ENCODE measurements at places on chromosomes 6 and 20.

DNA sequence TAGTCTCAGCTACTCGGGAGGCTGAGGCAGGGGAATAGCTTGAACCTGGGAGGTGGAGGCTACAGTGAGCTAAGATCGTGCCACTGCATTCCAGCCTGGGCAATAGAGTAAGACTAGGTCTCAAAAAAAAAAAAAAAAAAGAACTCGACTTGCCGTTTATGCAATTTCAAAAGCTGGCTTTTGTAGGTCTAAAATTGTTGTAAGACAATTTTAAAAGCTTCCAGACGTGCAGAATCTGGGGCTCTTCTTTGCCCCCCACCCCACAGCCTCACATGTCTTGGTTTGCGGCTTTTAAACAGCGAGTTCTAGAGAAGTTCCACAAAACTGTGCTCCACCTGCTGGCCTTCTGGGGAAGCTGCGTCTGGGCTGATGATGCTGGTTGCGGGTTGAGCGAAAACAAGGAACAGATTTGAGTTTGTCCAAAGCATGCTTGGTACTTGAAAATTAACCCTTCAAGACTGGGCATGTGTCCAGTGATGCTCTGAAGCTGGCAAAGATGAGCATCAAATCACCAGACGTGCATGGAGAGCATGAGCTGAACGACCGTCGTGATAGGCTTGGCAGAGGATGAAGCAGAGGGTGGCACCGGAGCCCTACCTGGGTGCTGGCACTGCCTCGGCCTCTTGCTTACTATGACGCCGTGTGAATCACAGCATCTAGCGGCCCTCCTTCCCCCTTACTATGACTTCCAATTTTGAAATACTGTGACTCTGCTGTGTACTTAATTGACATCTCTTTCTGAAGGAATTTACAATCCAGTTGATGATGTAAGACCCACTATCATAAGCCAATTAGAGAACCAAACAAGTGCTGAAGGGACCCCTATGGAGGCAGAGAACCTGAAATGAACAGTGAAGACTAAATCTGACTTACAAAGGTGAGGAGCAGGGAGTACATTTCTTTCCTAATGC is 171.4 kb downstream of the GMPR start:
- peak; percentile 24 for DNase-seq

- DNase-seq, result no peak
These were observed 368.5 kb downstream of the ZFAND3 start for GRCh38 chr6:38187811-38188590.

- no peak for DNase-seq
These were observed 38.0 kb downstream of the BFSP1 start for GRCh38 chr20:17493173-17493572.

DNA sequence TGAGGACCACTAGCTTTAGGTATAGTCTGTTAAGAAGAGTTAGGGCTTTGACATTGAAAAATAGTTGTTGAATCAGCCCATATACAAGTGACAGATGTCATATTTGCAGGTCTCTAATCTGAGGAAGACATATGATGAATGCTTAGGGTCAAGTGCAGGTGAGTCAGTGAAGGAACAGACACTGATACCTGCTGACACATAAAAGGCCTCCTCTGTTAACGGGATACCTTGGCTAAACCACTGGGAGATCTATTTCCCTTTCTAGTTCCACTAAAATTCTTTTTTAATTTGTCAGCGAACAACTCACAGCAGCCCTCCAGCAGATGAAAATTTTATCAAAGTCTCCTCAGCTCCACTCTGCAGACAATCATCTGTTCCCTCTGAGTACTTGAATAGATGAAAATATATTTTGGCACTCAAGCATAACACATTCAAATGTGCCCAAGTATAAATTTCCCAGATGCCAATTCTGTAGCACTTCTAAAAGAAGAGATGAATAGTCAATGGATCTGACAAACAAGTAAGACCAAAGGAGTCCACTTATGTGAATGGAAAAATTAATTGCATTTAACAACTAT is 154.0 kb downstream of the KIF16B start:
- DNase-seq, result peak; percentile 22

DNA sequence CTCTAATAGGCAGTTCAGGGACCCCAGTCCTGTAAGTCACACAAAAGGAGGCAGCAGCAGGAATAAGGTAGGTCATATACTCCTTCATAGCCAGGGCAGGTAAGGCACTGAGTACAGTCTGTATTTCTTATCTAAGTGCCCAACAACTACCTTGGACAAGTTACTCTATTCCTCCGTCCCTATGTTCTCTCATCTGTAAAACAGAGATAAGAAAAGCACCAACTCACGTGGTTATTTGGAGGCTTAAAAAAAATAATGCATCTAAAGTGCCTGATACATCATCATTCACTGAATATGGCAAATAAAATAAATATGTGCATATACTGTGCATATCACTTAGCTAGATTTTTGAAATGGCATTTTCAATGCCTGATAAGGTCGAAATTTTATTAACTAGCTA is 298.1 kb upstream of the CDYL start:
- no peak for DNase-seq

DNA sequence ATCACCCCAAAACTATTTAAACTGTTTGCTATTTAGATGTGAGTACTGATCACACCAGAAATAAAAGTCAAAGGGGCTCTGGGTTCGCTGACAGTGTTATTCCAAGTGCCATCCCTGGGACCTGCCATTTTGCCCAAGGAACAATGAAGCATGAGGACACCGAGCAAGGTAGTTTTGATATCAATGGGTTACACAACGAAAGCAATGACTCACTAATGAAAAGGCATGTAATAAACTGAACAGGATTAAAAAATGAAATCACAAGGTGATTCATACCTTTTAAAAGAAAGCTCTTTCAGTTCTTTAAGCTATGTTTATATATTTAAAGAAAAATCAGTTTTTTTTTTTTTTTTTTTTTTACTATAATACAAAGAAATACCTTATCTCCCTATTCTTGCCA is 102.0 kb downstream of the HS3ST5 start:
- DNase-seq, result peak; percentile 10

GRCh38 chr6:122014961-122015360 is 384.5 kb upstream of the HSF2 start:
- no peak for DNase-seq

DNA sequence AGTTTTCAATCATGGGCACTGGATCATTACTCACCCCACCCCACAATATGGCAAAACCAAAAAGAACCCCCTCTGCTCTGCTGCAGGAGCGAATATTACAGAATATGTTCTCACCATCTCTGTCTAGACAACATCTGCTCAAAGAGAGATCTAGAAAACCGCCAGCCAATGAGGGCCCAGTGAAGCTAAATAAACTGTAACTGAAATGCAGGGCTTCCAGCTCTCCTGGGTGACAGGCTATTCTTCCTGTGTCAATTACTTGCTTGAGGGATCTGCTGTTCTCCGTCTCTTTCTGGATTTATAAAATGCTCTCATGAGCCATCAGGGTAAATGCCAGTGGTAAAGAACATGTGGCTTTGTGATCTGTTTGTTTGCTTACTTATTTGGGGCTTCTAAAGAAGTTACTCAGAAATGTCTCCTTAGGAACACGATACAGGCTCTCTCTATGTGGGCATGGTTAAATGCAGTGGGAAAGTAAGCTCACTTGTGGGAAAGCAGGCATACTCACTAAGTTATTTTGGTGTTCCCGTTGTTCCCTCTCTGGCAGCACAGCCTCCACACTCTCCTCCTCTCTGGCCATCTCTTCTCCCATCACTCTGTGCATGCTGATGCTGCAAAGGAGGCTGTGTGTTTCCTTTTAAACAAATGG is 44.8 kb downstream of the TTI1 start:
- no peak for DNase-seq

GRCh38 chr6:142132625-142133024 is at the start of gene GJE1:
GJE1 (plus strand) TSS chr6:142132925; CDS start chr6:142133159, 234 bp downstream.
- no peak for DNase-seq

DNA sequence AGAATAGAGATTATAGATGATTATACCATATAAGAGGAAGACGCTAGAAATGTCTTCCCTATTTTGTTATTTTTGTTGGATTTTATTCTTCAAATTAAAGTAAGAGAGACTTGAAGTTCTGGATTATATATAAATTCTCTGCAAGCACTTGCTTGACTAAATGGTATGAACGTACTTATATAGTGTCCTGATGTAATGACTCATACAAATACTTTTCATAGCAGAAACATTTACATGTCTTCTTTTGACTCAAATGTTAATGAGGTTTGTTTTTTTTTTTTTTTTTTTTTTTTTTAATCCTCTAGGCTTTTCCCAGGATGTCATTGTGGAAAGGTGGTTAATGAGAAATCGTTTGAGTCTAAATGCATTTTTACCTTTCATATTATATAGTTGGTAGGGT is 55.0 kb downstream of the PDE7B start:
- no peak for DNase-seq

GRCh38 chr6:114287461-114287860 is 55.4 kb downstream of the HS3ST5 start:
- no peak for DNase-seq

DNA sequence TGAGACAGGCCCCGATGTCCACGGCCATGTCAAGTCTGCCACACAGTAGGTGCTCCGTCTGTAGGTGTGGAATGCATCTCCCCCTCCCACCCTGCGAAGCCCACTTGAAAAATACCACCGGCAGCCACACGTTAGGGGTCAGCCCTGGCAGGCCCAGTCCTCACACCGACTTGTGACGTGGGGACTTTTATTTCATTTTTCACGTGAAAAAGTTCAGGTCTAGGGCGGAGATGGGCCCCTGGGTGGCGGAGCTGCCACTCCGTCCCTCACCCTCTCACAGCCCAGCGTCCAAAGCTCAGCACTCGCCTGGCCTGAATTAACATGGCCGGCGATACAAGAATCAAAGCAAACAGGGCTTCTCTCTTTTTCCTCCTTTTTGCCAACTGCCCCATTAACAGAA is 3.8 kb upstream of the TUBB1 start:
- no peak for DNase-seq
